ENCODE measurements at places on chromosomes 7 and 10.

- no peak for DNase-seq
Observed at GRCh38 chr10:96473866-96474265, 39.9 kb downstream of the TLL2 start.

GRCh38 chr7:157412021-157412443 is 75.2 kb downstream of the DNAJB6 start:
- DNase-seq = no peak

- DNase-seq = no peak
Observed at GRCh38 chr10:88062798-88063472, 199.5 kb downstream of the PTEN start.

DNA sequence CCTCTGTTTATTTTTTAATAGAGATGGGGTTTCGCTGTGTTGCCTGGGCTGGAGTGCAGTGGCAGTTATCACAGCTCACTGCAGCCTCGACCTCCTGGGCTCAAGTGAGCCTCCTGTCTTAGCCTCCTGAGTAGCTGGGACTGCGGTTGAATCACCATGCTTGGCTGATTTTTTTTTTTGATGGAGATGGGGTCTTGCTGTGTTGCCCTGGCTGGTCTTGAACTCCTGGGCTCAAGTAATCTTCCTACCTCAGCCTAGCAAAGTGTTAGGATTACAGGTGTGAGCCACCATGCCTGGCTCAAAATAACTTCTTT is 8.1 kb downstream of the DYNC2I1 start:
- no peak for DNase-seq

DNA sequence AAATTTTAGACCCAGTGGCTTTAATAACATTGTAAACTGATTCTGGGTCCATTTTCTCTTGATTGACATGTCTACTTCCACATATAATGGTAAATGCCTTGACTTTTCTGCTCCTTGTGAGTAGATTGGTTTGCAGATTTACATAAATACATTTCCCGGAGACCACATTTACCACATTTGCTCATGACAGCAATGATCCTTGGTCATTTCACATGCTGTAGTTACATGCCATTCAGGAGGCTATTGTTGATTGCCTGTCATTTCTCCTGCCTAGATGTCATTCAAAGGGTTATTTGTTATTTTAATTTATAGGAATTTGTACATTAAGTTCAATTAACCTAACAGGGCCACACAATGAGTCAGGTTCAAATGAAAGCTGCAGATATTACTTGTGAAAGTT is 280.5 kb downstream of the CNTNAP2 start:
- no peak for DNase-seq

- no peak for DNase-seq
Observed at GRCh38 chr7:19589446-19589845, 119.4 kb downstream of the POLR1F start.

GRCh38 chr7:122689346-122690109 is 9.4 kb downstream of the RNF133 start:
- DNase-seq = no peak

DNA sequence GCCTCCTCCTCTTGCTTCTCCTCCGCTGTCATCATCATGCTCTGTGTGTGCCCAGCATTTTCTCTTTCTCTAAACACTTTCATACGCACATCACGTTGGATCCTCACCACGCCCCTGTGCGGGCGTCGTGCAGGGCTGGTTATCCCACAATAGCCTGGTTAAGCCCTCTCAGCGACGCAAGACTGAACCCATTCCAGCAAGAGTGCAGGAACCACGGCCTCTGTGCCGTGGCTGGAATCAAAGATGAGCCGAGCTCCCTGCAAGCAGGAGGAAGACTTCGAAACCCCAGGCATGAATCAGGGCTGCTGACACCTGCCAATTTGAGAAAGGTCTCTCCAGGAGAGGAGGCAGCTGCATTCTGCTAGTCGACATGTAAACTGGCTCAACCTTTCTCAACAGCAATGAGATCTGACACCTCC is 74.8 kb upstream of the FOXK1 start:
- no peak for DNase-seq

- no peak for DNase-seq
Observed at GRCh38 chr10:121036431-121036830, 185.3 kb downstream of the WDR11 start.

GRCh38 chr7:30750683-30751650 is 968 bp upstream of the INMT start:
- DNase-seq = no peak

- DNase-seq = no peak
Observed at GRCh38 chr10:115998301-115998700, 274.7 kb downstream of the GFRA1 start.

DNA sequence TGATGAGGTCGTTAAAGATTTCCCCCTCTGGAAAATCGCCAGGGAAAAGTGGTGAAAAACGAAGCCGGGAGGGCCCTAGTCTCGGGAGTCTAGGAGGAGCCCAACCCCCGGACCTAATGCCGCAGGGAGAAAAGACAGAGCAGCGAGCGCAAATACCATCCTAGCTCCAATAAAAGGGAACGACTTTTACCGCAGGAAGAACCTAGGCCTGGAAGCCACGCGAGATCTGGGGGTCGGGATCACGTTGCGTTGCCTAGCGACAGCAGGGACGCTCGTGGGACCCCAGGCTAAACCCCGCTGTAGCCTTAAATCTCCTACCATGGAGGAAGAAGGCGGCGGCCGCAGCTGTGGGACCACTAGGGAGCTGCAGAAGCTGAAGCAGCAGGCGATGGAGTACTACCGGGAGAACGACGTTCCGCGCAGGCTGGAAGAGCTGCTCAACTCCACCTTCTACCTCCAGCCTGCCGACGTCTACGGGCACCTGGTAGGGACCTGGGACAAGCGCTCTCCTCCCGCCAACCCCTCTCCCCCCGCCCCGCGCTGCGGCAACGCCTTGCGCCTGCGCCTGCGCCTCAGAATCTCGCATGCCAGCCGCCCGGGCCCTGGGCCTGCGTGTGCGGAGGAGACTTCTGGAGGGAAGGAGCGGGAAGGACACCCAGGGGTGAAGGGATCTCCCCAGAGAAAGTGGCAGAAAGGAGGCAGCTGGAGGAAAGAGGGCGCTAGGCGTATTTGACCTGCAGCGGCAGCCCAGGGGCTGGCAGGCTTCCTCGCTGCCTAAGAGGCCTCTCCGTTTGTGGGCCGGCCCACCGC is at the start of gene ENO4:
TSS of gene ENO4 (plus strand) at position 252 of the 810 bp plus-strand sequence. CDS start at position 320, 68 bp downstream.
- DNase-seq = peak; percentile 39

- DNase-seq = no peak
Observed at GRCh38 chr7:128035712-128036111, 4.5 kb upstream of the LRRC4 start.

- no peak for DNase-seq
Observed at GRCh38 chr10:91164520-91165065, 55.9 kb upstream of the PCGF5 start.

DNA sequence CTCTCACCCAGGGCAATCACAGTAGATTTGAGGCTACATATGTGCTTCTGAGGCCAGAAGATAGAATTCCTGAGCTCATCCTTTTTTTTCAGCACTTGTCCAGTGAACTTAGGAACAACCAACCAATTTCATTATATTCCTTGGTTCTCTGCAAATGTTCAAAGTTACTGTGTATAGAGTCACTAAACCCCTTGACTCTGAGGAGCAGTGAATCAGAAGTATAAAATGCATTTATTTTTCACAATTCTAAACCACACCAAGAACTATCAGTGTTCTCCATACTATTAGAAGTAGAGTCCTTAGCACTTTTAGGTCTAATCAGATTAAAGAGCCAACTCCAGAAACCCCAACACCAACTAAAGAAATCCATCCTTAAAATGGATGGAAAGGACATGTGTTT is 19.6 kb upstream of the PAPSS2 start:
- DNase-seq = no peak

DNA sequence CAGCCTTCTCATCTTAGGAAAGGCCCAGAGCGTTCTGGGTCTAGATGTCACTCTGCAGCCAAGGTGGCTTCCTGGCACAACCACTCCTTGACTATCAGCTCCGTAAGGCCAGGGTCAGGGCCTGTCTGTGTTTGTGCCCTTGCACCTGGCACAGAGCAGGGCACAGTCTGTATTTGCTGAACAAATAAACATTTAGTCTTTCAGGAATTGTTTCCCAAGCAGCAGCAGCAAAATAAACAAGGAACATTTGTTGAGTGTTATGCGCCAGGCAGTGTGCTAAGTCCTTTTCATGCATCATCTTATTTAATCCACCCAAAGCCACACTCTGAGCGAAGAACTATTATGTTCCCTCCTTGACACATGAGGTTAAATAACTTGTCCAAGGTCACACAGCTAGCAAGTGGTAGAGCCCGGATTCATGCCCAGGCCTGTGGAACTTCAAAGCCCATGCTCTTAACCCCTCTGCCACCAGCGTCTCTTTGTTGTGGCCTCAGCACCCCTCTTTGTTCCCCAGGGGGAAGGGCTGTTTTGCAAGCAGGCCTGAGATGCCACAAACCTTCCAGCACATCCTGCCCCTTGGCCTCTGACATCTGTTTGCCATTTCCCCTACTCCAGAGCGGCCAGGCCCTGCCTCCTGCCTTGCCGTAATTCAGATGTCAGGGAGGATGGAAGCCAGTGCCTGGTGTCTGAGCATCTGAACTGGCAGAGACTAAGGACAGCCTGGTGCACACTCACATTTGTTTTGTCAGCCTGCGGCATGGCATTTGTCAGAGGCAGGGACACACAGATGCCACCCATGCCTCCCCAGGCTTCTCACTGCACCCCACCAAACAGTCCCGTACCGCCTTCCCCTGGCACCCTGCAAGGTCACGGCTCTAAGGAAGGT is 325.8 kb upstream of the ZMIZ1 start:
- no peak for DNase-seq

- DNase-seq = no peak
Observed at GRCh38 chr7:1099154-1099542, 11.2 kb downstream of the GPER1 start.

DNA sequence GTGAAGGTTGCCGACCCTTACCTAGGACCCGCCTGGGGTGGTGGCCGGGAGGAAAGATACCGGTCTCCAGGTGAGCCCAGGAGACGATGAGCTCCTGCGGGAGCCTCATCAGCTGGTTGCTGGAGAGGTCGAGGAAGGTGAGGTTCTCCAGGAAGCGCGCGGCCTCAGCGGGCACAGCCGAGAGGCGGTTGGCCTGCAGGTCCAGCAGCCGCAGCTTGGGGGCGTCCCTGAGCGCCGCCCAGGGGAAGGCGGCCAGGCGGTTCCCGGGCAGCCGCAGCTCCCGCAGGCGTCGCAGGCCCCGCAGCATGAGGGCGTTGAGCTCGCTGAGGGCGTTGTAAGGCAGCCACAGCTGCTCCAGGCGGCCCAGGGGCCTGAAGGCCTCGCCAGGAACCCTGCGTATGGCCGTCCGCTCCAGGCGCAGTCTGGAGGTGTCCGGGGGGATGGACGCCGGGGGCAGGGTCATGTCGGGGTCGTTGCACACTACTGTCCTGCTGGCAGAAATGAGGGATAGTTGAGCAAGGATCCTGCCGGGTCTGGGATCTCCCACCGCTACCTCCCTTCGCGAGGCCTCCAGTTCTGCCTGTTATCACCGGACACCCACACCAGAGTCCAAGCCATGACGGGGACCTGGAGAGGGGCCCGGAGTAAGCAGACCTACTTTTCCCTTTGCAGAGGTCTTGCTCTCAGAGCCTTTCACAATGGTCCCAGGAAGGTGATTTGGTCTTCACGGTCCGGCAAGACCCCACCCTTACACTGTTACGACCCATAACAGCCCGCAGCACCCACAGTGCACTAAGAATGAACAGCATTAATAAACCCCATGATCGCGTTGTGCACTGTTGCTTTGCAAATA is 3.9 kb downstream of the LRIT1 start:
- no peak for DNase-seq

DNA sequence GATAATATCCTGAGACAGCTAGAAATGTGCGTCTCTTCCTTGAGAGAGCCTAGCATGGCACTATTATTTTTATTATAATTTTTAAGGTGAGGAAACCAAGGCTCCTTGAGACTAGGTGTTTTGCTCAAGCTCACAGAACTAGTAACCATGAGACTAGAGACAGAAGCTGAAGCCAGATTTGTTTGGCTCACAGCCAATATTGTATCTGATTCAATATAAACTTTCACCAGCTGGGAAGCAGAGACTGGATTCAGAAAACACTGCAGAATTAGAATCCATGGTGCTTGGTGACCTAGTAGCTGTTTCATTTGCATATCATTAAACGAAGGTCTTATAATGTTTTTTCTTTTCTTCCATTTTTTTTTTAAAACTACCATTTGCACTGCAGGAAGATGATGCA is 64.4 kb downstream of the DNAJB9 start:
- no peak for DNase-seq

- DNase-seq = no peak
Observed at GRCh38 chr10:49736564-49737113, 25.5 kb downstream of the OGDHL start.

GRCh38 chr10:7857262-7857661 is 39.0 kb downstream of the TAF3 start:
- DNase-seq = no peak

DNA sequence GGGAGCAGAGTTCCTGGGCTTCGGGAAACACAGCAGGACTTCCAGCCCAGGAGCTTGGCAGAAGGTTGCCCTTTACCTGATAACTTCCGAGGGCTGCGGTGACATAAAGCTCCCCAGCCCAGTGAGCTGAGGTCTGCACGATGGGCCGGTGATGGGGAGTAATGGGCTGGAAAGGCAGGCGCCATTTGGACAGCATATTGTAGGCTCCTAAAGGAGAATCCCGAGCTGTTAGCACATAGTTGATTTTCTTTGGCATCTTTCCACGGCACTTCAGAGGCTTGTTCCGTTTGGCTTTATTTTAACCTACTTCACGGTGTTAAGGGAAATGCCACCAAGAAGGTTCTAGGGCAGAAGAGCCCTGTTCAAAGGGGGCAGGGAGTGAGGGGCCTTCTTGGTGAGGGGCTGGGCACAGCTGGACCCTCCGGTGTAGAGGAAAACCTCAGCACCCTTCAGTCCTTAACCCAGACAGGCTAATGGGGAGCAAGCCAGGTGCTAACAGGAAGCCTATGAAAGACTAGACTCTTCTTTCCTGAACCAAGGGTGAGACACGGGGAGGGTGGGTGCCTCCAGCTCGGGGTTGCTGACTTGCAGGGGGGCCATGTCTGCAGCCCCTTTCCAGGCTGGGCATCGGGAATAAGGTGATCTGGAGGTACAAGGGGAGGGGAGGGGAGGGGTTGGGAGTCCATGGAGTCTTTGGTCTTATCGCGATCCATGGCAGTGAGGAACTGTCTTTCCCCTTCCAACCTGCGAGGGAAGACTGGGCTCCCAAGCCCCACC is 347.7 kb downstream of the GLRX3 start:
- no peak for DNase-seq

DNA sequence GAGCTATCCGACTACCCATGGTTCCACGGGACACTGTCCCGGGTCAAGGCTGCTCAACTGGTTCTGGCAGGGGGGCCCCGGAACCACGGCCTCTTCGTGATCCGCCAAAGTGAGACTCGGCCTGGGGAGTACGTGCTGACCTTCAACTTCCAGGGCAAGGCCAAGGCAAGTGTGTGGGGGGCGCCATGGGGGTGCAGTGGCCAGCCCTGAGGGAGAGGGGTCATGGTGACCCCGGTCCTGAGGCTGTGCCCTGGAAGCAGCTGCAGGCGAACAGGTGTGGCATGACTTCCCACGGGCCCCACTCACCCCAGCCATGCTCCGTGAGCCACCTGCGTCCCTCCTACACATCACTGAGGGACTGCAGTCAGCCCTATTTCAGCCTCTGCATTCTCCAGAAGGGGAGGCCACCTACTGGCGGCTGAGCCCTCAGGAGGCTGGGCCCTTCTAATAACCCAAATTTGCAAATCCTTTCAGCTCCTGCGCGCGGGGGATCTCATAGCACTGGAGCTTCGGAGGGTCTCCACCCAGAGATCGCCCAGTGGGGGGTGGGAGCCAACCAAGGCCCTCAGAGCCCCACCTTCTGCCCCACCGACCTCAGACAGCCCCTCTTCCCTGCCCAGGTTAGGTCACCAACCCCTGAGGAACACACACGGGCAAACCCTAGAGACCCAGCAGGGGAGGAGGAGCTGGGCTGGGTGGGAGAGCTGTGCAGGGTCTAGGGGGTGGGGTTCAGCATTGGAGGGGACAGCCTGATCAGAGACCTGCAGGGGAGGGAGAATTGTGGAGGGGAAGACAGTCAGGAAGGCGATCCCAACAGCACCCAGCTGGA is 30.8 kb downstream of the SH2B2 start:
- no peak for DNase-seq
